ENCODE measurements at places on chromosomes 3 and 15.

- DNase-seq: no peak
Measured at GRCh38 chr15:40280260-40281056, 2.4 kb downstream of the ANKRD63 start.

DNA sequence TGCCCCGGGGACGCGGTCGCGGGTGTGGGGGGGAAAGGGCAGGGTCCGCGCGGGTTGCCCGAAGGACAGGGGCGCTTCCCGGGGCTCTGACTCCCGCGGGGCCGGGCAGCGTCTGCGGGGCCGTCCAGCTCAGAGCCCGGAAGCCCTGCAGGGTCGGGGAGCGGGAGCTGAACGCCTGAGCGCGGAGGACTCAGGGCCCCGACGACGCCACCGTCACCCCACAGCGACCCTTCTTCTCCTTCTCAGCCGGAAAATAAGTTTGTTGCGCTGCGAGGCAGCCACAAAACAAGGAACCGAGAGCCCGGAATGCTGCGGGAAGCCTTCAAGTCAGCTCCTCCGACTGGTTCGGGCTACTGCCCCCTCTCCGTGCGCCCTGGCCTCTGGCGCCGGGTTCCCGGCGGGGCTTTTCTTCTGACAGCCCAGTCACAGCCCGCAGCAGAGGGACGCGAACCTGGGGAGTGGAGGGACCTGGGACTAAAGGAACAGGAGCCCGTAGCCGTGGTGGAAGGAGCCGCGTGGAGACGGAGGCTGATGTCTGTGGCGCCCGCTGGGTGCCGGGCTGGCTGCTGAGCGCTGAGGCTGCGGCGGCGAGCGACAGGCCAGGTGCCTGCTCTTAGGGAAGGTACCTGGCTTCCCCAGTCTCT lies 484 bp downstream of the CNTN4 start:
- no peak for DNase-seq

DNA sequence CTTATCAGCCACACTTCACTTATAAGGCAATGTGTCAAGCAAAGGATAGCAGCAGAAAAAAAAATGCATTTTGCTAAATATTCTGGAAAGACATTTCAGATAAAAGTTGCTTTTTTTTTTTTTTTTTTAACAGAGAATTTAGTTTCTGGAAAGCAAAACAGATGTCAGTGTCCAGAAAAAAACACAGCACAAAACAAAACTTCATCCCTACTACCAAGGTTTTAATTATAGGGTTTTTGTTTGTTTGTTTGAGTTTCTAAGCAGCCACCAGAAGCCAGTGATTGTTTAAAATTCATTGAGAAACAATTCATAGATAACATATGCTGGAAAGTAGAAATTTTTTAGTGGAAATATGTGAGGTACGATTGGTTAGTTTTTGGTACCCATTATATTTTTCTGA lies 1202.7 kb downstream of the OTOL1 start:
- DNase-seq: no peak

DNA sequence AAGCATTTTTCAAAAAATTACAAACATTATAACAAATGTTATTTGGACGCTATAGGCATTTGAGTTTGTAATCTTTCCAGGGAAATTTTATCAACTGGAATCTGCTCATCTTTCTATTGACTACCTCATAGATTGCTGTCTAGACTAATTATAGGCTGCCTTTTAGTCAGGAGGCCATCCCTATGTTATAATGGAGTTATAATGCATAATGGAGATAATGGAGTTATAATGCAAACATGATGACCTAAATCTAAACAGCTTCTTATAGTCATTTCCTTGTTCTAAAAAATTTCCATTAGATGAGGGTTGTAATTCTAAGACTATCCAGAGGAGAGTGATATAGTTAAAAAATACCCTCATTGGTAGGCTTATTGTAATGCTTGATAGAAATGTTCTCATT lies 226.4 kb downstream of the SI start:
- no peak for DNase-seq

GRCh38 chr3:65521032-65521431 lies 517.7 kb downstream of the MAGI1 start:
- no peak for DNase-seq

GRCh38 chr3:46272028-46272451 lies 29.8 kb downstream of the CCR3 start:
- no peak for DNase-seq

DNA sequence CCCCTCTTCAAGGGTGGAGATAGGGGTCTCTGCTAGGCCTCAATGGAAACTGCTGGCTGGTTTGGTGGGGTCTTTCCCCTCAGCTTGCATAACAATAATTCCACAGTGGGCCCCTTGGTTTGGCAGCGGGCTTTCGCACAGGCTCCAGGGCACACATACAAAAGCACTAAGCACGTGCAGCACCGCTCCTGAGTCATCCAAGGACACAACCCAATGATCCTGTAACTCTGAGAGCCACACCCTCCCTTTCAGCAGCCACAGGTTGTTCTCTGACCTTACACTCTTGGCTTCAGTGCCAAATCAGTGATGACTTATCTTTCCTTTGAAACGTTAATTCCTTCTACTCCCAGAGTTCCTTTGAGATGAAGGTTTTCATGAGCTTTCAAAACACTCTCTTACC lies 41.7 kb downstream of the DAPK2 start:
- no peak for DNase-seq

DNA sequence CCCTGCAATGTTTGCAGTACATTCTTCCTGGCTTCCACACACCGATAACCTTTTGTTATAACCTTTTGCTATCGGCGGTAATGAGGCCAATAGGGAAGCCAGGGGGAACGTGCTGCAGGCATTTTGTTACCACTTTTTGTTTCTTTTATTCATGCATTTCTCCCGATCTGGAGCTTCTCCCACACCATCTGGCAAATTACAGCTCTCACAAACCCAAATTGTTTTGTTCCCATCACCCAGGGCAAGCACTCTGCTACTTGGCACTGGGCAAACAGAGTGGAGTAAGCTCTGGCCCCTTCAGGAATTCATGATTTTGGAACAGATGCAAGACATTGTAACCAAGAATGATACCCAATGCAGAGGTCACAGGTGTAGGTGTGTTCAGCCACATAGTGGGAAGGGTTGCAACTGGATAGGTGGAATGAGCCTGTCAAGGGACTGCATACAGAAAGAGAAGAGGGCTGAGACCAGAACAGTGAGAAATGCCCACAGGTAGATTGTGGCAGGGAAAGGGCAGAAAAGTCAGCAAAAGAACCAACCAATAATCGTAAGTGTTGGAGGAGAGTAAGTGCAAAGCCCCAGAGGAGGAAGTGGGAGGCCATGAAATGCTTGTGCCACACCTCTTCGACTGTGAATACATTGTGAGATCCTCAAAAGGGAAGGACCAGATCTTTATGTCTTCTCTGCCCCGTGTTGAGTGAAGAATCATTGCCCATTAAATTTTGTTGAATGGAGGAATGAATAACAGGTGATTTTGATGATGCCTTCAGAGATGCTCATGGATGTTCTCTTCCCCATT lies 45.8 kb downstream of the PARP15 start:
- no peak for DNase-seq

- no peak for DNase-seq
Measured at GRCh38 chr3:170189398-170190256, 8.1 kb upstream of the PHC3 start.

GRCh38 chr3:42635111-42635510 lies 18.4 kb upstream of the ZBTB47 start:
- DNase-seq: no peak

DNA sequence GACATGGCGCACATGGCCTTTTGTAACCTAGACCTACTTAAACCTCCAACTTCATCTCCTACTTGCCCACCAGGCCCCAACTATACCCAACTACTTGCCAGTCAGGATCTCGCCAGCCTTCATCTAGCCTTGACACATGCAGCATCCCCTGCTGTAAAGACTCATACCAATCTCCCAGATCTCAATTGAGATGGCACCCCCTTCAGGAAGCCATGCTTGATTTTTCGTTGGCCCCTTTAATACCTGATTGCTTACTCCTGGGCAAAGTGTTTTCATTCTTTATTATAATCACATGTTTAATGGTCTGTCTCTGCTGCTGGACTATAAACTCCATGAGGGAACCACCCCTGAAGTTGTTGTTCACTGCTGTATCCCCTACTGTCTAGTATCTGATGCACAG lies 150.8 kb downstream of the SOX2 start:
- no peak for DNase-seq

- DNase-seq: no peak
Measured at GRCh38 chr3:22922317-22922716, 280.8 kb upstream of the UBE2E2 start.

DNA sequence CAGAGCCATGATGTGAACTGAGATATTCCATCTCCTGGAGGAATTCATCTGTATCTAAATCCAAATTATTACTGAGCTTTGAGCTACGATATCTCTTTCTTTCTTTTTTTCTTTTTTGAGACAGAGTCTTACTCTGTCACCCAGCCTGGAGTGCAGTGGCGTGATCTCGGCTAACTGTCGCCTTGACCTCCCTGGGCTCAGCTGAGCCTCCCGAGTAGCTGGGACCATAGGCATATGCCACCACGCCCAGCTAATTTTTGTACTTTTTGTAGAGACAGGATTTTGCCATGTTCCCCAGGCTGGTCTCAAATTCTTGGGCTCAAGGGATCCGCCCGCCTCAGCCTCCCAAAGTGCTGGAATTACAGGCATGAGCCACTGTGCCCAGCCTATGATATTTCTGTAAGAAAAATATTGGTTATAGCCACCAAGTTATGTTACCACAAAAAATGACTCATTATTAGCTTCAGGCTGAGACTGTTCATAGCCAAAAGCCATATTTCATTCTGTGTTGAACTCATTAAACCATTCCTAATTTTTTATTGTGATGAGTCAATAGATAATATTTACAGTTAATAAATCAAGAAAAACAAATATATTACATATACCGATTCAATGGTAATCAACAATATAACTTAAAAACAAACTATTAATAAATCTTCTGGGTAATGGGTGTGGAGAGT lies 27.1 kb upstream of the SLC30A4 start:
- DNase-seq: no peak

DNA sequence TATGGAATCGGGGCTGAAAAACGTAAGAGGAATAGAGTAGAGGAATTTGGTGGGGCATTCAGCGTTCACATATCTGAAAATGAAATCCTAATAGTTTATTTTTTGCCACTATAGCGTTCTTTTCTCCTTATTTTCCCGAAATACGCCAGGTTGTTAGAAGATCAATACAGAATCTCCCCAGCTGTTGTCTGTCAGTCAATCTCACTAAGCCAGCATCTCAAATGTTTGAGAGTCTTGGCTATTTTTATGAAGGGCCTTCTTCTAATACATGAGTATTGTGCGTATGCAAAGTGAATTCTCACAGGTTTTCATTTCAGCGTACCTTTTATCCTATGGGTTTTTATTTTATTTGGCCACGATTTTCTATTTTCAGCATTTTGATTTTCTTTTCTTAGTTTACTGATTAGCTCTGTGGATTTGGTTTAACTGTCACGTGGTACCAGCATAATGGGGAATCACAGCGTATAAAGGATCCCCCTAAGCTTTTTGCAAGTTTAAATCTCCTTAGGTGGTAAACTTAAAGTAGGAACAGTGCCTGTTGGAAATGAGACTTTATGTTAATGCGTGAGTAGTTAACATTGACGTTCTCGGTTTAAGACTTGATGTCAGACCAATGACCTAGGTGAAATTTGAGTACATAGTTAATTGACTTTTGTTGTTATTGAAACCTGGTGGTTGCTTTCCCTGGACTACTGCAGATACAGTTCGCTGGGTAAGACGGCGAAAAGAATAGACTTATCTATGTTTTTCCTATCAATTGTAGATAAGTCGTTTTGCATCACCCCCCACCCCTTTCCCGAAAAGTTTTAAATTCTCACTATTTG lies 1.3 kb downstream of the FXR1 start:
- no peak for DNase-seq

DNA sequence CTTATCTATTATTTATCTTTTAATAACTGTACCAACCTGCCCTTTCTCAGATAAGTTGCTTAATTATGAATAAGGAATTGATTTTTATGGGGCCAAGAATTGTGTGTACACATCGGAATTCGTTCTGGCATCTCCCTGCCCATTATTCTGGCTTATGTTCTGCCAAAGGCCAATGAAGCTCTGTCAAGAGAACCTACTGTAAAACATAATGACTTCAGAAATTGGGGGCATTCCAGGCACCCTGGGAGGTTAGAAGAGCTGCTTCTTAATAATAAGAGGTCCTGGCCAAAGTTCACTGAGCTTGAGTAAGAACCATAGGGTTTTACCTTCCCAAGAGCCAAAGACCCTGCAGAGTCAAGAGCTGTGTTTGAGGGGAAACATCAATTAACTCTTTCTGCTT lies 261.7 kb downstream of the SLC9A9 start:
- DNase-seq: no peak

- no peak for DNase-seq
Measured at GRCh38 chr3:189652042-189652441, 20.9 kb downstream of the TP63 start.

GRCh38 chr3:129345971-129346370 lies 67.3 kb downstream of the HMCES start:
- no peak for DNase-seq

- no peak for DNase-seq
Measured at GRCh38 chr15:100861511-100861991, 18.1 kb upstream of the ALDH1A3 start.
